Activated T-helper 1 cell treated with anti-CD3 and anti-CD28 coated beads, Interleukin-12 subunit alpha, Interleukin-12 subunit beta, Interleukin-2, Interleukin-4 antibody, amounts not matched to agents 30 ng/mL and 10 ng/mL and 1 ng/mL, durations not matched to agents 14 hours and 24 hours and 36 hours (primary cell): ENCODE measurements at places on chromosomes 12 and 14. TPM values are rescaled to one million over a fixed set of nuclear protein-coding genes. Genes with fewer than 3 reads are reported as not detected.

GRCh38 chr12:118884226-118884625, 97.1 kb upstream of the SRRM4 start:
- H3K36me3 ChIP-seq = no peaks in the 10 kb centered on the region
- H3K4me3 ChIP-seq = no peak overlapping the region
- H3K4me1 ChIP-seq = no peaks in the 10 kb centered on the region
- no peak overlapping the region for H3K27ac ChIP-seq

DNA sequence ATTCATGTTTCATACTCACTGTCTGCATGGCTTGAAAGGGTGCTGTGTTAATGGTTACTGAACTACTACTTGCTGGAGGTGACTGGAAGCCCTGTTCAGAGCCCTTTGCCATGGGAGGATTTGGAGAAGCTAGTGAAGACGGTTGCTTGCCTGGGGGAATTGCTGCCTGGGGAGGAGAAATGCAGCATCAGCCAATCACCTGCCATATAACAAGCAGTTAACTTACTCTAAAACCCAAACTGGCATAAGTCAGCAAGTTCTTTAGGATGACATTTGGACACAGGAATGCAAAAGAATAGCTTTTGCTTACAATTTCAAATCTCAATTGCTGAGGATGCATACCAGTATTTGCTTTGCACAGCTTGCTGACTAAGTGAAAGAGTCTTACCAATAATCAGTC, 23.4 kb upstream of the IPO8 start:
- no peak for DNase-seq
- H3K36me3 ChIP-seq = peaks cover 7% of the 10 kb centered on the region
- H3K4me3 ChIP-seq = no peak overlapping the region
- H3K4me1 ChIP-seq = no peaks in the 10 kb centered on the region
- H3K27me3 ChIP-seq = no peaks in the 10 kb centered on the region

DNA sequence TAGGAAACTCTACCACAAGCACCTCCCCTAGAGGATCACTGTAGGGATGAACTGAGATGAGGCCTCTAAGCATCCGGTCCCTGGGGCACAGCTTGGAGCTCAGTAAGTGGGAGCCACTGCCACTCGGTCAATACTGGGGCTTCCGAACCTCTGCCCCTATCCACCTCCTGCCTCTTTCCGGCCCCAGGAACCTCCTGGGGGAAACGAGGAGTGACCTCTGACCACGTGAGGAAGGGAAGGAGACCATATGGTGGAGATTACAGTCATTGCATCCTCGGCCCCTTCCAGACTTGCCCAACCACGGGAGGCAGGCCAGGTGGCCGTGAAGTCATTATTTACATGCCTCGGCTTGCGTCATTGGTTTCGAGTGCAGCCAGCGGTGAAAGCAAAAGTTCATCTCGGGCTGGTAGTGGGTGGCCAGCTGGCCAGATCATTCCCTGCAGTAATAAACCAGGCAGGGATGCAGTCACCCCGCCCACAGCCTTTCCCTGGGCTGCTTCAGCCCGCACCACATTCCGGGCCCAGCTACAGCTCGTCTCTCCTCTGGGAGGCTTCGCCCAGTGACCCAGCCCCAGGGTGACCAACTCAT, 65.4 kb downstream of the C14orf132 start:
- DNase-seq = no peak
- no peak overlapping the region for H3K4me3 ChIP-seq

GRCh38 chr14:55136885-55137786, 8.1 kb downstream of the LGALS3 start:
- peaks cover 30% of the 10 kb centered on the region for H3K36me3 ChIP-seq
- H3K27me3 ChIP-seq = no peaks in the 10 kb centered on the region
- no peak overlapping the region for H3K4me3 ChIP-seq
- DNase-seq = no peak

- H3K36me3 ChIP-seq = no peaks in the 10 kb centered on the region
- no peak overlapping the region for H3K27ac ChIP-seq
- H3K4me1 ChIP-seq = no peaks in the 10 kb centered on the region
Observed at GRCh38 chr14:74548881-74549280, 55.3 kb downstream of the ISCA2 start.

GRCh38 chr14:41817626-41818025, 210.9 kb downstream of the LRFN5 start:
- no peak for DNase-seq
- no peaks in the 10 kb centered on the region for H3K36me3 ChIP-seq
- no peaks in the 10 kb centered on the region for H3K27me3 ChIP-seq
- H3K27ac ChIP-seq = no peak overlapping the region

DNA sequence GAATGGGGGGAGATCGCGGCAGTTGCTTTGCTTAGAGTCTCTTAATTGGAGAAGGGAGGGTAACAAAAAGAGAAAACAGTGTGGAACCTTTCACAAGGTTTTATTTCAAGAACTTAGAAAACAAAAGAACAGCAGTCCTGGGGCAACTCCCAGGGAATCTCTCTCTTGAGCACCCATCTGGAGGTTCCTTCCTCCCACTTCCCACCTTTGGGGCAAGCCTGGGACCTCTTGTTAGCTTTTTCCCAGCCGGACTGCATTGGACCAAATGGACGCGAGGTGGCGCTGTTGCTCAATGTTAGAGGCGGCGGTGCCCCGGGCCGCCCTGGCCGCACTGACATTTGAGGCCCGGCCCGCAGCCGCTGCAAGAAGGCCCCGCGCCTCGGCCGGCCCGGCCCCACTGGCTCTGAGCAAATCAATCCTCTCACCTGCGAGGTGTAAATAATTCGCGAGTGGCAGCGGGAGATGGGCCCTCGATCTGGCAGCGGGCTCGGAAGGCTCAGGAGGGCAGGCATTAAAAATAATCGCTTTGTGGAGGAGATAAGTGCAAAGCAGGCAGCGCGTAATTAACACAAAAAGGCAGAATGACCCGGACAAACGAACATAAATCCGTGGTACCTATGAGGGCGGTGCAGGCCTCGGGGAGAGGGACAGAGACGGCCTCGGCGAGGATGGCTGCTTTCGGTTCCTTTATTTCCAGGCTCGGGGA, 2.8 kb upstream of the HOXC8 start:
- peak; percentile 76 for DNase-seq
- peaks cover 31% of the 10 kb centered on the region for H3K4me1 ChIP-seq
- H3K27me3 ChIP-seq = peaks cover 92% of the 10 kb centered on the region

DNA sequence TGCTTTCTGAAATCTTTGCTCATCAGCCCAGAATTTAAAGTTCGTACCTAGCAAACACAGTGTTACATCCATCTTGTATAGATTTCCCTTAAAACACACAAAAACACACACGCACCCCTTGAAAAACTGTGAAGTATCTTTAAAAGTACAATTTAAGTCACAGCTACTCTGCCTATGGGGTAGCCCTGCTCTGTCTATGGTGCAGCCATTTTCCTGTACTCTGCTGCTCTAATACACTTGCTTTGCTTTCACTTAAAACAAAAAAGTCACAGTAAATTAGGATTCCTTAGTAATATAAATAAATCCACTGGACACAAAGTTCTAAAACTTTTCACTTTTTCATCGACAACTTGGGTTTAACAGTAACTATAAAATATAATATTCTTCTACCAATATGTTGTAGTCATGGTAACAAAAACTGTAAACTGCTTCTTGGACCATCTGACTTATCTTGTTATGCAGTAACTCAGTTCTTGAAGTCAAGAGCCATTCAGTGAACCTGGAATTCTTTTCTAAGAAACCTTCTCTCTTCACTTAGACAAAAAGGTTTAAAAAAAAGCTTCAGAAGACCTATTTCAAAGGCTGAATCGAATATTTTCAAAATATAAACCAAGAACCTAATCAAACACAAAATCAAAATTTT, 63.5 kb downstream of the MED13L start:
- H3K36me3 ChIP-seq = peaks cover 4% of the 10 kb centered on the region
- no peaks in the 10 kb centered on the region for H3K27me3 ChIP-seq
- no peak for DNase-seq
- H3K4me1 ChIP-seq = peaks cover 58% of the 10 kb centered on the region
- no peak overlapping the region for H3K27ac ChIP-seq

- DNase-seq = peak; percentile 81
- peak overlapping the region; percentile 85 for H3K27ac ChIP-seq
- no peaks in the 10 kb centered on the region for H3K27me3 ChIP-seq
- H3K4me3 ChIP-seq = peak overlapping the region; percentile 32
- peaks cover 81% of the 10 kb centered on the region for H3K4me1 ChIP-seq
- peaks cover 3% of the 10 kb centered on the region for H3K36me3 ChIP-seq
Observed at GRCh38 chr12:68175557-68176061, 16.1 kb upstream of the IFNG start.

DNA sequence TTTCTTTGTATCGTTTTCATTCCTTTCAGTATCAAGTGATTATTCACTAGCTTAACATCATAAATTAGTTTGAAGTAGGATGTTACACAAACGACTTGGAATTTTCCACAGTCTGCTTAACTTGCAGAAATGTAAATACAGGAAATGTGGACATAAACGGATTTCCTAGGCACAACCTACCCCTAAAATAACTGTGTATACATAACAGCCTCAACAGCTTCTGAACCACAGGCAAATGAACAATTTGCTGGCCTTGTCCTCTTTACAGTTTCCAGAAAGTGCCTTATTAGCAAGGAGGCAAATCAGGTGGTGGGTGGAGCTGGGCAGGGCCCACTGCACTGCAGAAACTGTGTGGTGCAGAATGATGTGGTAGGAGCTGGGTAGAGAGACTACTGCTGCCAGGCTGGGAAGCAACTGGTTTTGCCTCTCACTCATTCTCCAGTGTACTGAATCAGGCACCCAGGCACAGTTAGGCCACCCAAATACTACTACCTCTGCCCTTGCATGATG, 14.1 kb downstream of the DRAM1 start:
- H3K36me3 ChIP-seq = no peaks in the 10 kb centered on the region
- no peaks in the 10 kb centered on the region for H3K27me3 ChIP-seq
- no peak overlapping the region for H3K4me3 ChIP-seq
- peaks cover 5% of the 10 kb centered on the region for H3K4me1 ChIP-seq

GRCh38 chr14:50001999-50002925, 109.4 kb downstream of the ARF6 start:
- peaks cover 78% of the 10 kb centered on the region for H3K4me1 ChIP-seq
- H3K27me3 ChIP-seq = no peaks in the 10 kb centered on the region
- peaks cover 7% of the 10 kb centered on the region for H3K36me3 ChIP-seq
- H3K27ac ChIP-seq = peak overlapping the region; percentile 98
- peak overlapping the region; percentile 88 for H3K4me3 ChIP-seq

GRCh38 chr14:64391113-64391725, 3.1 kb downstream of the MTHFD1 start:
- H3K4me1 ChIP-seq = peaks cover 57% of the 10 kb centered on the region
- DNase-seq = no peak
- H3K27me3 ChIP-seq = no peaks in the 10 kb centered on the region
- no peak overlapping the region for H3K27ac ChIP-seq
- peaks cover 38% of the 10 kb centered on the region for H3K36me3 ChIP-seq
- H3K4me3 ChIP-seq = peak overlapping the region; percentile 58

DNA sequence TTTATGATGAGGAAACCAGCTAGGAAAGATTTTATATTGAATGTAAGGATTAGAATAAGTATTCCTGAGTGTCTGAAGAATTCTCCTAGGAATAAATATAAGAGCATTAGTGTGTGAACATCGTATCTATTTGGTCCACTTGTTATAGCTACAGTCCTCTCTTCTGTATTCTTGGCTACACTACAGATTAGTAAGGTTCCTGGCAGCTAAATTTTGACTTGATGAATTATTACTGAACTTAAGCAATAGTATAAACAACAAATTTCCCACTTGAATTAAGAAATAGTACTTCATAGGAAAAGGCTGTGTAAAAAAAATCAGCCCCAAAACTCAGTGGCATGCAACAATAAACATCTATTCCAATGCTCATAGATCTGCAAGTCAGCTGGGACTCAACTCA, 138.4 kb upstream of the G2E3 start:
- H3K4me3 ChIP-seq = no peak overlapping the region
- no peak overlapping the region for H3K27ac ChIP-seq
- peaks cover 4% of the 10 kb centered on the region for H3K27me3 ChIP-seq
- no peak for DNase-seq
- no peaks in the 10 kb centered on the region for H3K4me1 ChIP-seq

DNA sequence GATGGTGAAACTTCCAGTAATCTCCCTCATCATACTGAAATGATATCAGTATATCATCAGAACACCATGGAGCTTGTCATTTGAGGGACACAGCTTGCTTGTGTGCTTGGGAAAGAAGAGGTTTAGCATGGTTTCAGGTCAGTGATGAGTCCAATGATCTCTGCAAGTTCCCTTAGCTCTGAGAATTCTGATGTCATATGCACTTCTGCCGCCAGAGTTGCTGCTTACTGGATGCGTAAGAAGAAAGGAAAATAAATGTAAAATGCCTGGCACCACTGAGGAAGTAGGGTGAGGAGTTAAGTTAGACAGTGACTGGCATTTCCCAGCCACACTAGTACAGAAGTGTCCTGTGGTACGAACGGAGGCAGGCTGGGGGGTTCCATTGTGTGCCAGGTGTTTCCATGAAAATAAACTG, 22.6 kb downstream of the PRKCH start:
- peak overlapping the region; percentile 97 for H3K27ac ChIP-seq
- no peaks in the 10 kb centered on the region for H3K27me3 ChIP-seq
- no peak for DNase-seq
- H3K36me3 ChIP-seq = peaks cover 41% of the 10 kb centered on the region
- H3K4me1 ChIP-seq = peaks cover 92% of the 10 kb centered on the region
- peak overlapping the region; percentile 81 for H3K4me3 ChIP-seq

- H3K27ac ChIP-seq = no peak overlapping the region
- peaks cover 2% of the 10 kb centered on the region for H3K27me3 ChIP-seq
- H3K4me3 ChIP-seq = no peak overlapping the region
- no peak for DNase-seq
Observed at GRCh38 chr12:109433618-109434017, 43.5 kb downstream of the KCTD10 start.

PNMA1 gene
- total RNA-seq = 29.7 and 30.6 TPM in 2 replicates

APOF gene
- total RNA-seq = not detected in 2 replicates

ABHD12B gene
- not detected in 2 replicates for total RNA-seq

ZFYVE26 gene
- 15.2 and 20.0 TPM in 2 replicates for total RNA-seq
